ENCODE measurements at places on chromosomes 1 and 21.

- no peak for DNase-seq
Observed at GRCh38 chr1:24735509-24736375, 9.5 kb upstream of the CLIC4 start.

- no peak for DNase-seq
Observed at GRCh38 chr1:19424651-19425570, 60.4 kb downstream of the CAPZB start.

DNA sequence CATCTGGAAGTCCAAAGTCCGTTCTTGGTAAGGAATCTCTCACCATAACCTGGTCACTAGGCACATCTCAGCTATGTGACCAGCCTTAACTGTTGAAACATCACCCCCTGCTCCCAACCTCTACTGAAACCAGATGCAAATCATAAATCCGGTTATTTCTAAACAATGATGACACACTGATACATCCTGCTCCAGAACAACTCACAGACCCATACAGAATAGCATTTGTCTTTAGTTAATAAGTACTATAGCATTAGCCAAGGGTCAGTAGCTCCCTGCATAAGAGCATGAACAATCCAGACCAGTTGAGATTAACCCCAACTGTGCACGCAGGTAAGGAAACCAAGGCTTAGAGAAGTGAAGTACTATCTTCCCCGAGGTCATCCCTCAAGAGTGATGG, 38.0 kb upstream of the KCTD3 start:
- no peak for DNase-seq

- DNase-seq: no peak
Observed at GRCh38 chr1:183073320-183073719, 50.1 kb downstream of the LAMC1 start.

DNA sequence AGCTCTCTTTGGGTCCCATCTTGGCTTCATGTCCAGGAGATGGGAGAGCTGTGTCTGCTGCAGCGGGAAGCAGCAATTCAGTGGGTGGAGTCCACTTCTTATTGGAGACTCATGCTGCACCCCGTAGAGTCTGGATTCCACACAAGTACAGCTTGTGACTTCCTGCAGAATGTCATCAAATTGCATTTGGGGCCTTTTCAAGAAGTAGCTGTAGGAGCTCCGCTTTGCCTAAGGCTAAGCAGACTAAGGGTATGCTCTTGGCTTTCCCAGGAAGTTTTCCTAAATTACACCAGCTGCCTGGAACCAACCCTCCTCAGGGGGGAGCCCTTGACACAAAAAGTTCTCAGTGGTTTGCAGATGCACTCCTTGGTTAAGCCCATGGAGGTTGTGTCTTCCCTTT, 5.7 kb upstream of the MOB3C start:
- no peak for DNase-seq

DNA sequence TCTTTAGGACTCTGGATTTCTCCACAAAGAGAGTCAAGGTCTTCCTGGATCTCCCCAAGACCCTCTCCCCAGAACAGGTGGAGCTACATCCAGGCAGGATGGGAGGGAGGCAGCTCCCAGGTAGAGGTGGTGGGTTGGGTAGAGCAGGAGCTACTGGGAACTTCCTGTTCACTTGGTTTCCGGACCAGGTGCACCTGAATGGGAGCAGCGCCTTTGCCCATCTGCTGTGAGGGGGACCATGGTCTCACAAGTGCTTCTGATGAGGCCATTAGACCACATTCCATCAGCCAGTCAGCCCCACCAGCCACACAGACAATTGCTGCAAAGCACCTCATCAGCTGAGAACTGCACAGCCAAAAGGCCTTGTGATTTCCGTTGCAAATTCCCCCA, 188.8 kb downstream of the MATN1 start:
- DNase-seq: no peak

GRCh38 chr1:27873671-27874384, 1.5 kb downstream of the THEMIS2 start:
- no peak for DNase-seq

- DNase-seq: no peak
Observed at GRCh38 chr1:89257041-89257440, 15.6 kb downstream of the GBP5 start.

GRCh38 chr1:20574686-20575540, 14.0 kb upstream of the CDA start:
- DNase-seq: peak; percentile 55

DNA sequence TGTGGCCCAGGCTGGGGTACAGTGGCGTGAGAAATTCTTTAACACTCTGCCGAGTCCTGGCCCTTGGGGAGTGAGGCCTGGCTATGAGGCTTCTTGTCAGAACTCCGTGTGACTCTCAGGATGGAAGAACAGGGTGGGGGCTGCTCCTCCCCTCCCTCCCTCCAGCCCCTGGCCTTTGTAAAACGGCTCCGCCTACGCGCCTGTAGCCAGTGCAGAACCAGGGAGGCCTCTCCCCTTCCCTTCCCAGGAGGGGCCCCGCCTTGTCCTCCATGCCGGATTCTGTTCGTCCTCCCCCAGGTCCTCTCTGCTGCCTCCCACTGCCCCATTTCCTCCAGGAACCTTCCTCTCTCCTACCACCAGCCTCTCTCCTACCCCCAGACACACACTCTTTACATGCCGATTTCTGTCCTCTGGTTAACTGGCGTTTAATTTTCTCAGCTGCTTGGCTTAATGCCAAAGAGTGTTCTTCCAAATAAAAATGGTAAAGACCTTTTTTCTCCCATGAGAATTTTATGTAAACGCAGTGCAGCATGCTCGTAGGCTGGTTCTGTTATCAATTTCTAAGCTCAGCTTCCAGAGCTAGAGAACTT, 21.0 kb downstream of the PDE9A start:
- no peak for DNase-seq

Measured in activated CD8-positive, alpha-beta memory T cell treated with anti-CD3 and anti-CD28 coated beads, Interleukin-2, amount 50 U/mL, for 4 hours (primary cell).